ENCODE measurements at places on chromosomes 2 and 18.

DNA sequence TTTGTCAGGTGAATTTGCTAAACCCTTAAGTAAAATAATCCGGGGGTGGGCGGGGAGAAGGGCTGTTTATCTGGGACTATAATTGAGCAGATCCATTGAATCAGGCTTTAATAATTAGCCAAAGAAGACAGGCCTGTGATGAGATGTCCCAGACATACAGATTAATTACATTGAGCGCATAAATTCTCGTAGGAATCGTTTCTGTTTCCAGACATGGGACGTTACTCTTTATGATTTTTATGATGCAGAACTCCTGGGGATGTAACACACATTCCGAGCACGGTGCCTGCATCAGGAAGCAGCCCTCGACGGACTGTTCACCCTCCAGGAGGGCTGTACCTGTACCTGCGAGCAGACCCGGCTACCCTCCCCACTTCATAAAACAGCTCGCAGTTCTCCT lies 88.9 kb downstream of the SMIM21 start:
- no peak for DNase-seq

DNA sequence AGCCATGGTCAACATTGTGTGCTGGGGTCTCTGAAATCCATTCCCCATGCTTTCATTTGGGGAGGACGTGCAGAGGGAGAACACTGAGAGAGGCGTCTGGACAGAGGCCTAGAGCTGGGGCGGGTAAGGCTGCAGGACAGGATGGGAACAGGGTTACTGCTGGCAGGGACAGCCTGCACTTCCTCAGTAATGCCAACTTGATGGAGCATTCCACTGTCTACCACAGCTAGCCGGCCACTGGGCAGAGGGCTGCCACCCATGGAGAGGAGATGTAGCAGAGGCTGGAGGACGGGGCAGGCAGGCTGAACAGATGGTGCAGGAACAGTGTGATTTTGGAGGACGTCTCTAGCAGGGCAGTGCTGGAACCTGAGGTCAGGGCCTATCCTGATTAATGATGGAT lies 29.3 kb downstream of the MRPL33 start:
- peak; percentile 22 for DNase-seq

GRCh38 chr18:27411911-27412310 lies 226.8 kb upstream of the CHST9 start:
- no peak for DNase-seq

GRCh38 chr2:46471-47345 lies at the start of gene FAM110C:
TSS of gene FAM110C (minus strand) at chr2:46505. CDS start at chr2:46385, 120 bp downstream.
- peak; percentile 3 for DNase-seq

- DNase-seq = no peak
Measured at GRCh38 chr2:77018219-77018618, 504.0 kb downstream of the LRRTM4 start.

DNA sequence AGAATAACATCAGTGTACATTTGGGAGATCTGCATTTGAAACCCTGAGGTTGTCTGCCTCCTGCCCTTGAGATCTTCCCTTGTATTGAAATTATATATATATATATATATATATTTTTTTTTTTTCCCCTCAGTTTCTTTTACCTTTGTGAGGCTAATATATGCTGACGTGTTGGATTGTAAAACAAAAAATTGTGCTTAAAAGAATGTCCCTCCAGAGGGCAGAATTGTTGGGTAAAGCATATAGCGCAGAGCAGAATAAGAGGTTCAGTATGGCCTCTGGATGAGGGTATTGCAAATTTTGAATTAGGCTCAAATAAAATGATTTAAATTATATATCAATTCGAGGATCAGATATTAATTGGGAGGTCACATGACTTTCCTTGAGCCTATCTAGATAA lies 12.4 kb downstream of the NABP1 start:
- no peak for DNase-seq

- no peak for DNase-seq
Measured at GRCh38 chr2:60234274-60234986, 319.0 kb downstream of the BCL11A start.

DNA sequence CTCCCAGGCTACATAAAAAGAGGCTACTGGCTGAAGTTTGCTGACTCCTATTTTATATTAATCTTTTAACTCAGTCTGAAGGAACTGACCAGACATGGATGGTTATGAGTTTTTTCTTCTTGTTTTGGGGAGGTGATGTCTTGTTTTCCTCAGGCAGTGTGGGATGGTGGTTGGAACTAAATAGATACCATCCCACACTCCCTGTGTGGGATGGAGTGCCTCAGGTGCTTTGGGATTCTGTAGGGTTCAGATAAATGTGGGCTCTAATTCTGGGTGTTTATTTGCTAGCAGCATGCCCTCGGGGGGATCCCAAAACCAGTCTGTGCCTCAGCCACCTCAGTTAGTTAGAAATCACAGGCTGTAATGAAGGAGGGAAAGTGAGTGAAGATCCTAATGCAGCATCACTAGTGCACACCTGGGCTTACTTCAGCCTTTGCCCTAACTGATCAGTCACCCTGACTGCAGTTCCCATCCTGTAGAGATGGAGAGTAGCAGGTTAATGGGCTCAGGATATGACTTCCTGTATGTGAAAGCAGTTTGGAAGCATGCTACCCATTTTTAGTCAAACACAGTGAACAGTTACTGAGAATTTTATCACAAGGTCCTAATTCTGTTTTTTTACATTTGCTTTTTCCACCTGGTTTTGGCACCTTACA lies 132.2 kb downstream of the SPTBN1 start:
- no peak for DNase-seq

- DNase-seq = no peak
Measured at GRCh38 chr2:1427086-1427485, 13.8 kb downstream of the TPO start.

DNA sequence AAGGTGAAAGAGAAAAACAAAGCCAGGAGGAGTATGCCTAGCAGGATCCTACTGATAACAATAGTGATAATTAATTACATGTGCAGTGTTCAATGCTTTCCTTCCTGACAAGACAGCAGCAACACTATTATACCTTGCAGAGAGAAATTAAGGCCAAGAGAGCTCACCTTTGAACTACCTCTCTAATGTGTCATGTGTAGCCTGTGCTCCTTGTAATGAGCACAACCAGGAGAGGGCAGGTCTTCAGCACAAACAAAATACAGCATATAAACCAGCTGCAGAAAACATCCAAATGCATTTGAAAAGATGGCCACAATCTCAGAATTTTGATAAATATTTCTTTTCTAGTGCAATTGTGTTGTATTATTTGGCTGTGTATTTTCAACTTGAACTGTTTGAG lies 1425.7 kb downstream of the DSC3 start:
- DNase-seq = no peak

GRCh38 chr2:101463911-101464641 lies 10.8 kb downstream of the RFX8 start:
- peak; percentile 83 for DNase-seq

DNA sequence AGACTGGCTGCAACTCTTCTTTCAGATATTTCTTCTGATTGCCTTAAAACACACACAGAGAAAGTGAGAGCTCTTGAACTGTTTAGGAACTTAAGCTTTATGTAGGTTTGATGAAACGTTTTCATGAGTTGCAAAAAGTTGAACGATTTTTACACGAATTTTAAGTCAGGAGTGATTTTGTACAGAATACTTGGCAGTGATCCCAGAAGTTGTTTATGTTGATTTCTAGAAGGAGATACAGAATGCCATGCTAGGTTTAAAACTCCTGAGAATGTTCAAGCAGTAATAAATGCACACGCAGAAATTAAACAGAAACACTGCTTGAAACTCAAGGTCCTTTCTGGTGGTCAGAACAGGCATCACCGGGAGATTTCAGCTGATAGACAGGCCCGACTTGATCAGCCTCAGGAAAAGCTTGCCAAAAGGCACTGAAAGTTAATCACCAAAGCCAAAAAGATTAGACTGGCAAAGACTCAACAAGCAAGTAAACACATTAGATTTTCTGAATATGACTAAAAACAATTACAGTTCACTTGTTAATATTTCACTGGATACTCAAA lies 123.1 kb downstream of the SOCS6 start:
- no peak for DNase-seq

DNA sequence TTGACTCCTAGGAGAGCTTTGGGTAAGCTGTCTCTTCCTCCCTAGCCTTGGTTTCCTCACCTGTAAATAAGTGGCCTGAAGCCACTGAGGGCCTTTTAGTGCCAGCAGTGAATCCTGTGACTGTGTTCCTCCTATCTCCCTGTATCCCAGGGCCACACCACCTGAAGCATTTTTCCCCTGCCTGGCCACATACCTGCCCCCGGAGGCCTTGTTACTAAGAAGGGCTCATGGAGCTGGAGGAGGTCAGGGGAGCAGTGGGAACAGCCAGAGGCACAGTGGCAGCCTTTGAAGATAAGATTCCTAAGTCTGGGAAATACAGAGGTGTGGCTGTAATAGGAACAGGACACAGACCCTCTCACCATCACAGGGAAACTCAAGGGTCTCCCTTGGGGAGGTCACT lies 162.4 kb downstream of the SMAD7 start:
- no peak for DNase-seq

- DNase-seq = no peak
Measured at GRCh38 chr2:39678170-39678569, 12.5 kb downstream of the TMEM178A start.

DNA sequence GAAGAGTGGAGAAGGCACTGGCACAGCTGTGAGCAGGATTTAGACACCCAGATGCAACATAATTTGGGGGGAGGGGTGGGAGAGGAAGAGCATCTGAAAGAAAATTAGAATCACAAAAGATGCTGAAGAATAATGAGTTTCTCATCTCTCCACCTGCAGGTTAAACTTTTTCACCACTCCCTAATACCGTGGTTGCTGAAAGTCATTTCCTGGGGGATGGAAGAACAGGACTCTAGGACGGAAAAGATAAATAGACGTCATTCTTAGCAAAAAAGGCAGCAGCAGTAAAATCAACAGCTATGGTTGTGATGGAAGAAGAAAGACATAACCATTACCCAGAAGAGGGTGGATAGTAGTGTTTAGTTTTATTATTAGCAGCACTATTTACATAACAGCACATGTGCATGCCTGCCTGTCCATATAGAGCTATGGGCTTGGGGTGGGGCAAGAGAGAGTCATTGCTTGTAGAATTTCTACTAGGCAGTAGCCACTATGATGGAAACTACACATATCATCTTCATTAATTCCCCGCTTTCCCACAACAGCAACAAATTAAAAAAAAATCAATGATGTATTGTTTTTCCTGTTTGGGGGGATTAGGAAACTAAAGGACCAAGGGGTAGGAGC lies 212.2 kb downstream of the TRIB2 start:
- DNase-seq = peak; percentile 73

DNA sequence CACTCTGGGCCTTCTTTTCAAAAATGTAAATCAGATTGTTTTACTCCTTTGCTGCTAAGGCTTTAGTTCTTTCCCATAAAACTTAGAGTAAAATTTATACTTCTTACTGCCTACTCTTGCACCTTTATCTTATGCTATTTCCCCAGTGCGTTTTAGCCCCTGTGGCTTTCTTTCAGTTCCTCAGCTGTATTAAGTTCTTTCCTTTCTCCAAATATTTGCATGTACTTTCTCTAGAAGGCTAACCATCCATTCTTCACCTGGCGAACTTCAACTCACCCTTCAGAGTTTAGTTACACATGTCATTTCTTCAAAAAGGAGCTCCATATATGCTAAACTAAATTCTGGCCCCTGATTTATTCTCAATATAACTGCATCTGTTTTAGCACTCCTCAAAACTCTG lies 160.7 kb downstream of the FSHR start:
- DNase-seq = no peak

DNA sequence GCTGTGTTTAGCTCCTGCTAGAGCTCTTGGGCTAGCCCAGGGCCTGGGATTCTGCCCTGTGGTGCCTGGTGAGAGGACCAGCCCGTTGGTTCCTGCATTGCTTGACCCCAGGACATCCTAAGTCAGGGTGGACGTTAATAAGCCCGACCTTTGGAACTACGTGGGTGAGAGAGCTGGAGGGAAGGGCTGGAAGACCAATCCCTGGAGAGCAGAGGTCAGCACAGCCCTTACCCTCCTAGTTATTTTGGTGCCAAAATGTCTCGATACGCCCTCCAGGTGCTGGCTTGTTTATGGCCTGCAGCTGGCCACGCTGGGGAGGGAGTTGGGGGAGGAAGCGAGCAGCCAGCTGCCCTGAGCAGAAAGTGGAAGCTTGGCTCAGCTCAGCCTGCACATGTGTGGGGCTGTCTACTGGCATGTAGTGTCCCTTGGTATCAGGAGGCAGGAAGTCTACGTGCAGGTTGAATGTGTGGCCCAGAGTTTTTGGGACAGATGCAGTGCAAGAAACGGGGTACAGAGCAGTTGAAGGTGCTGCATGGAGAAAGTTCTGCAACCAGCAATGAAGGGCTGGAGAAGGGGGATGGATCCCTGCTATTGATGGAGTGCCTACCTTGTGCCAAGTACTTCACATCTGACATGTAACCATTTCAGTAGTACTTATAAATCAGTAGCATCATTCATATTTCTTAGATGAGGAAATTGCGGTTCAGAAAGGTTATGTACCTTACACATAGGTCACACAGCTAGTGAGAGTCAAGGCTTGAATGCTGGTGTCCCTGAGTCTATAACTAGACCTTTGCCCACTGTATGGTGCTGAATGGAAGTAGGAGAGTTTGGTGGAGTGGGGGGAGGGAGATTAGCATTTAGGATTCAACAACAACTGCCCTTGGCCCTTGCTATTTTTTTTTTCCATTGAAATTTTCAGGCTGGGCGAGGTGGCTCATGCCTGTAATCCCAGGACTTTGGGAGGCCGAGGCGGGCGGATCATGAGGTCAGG lies 5.0 kb upstream of the DGKD start:
- DNase-seq = no peak

DNA sequence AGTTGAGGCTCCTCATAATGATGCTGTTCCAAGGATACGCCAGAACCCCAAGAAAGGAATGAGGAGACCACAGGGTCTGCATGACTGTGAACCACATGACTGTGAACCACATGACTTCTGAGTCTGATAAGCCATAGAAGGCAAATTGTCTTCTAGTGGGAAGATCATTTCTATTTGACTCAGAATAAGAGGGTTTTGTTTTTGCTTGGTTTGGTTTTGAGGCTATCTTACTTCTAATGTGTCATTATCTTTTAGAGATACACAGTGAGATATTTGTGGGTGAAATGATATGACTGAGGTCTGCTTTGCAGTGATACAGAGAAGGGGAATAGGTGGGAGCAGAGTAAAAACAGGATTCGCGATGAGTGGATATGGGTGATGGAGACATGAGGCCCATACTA lies 28.9 kb upstream of the BCL2L11 start:
- no peak for DNase-seq

DNA sequence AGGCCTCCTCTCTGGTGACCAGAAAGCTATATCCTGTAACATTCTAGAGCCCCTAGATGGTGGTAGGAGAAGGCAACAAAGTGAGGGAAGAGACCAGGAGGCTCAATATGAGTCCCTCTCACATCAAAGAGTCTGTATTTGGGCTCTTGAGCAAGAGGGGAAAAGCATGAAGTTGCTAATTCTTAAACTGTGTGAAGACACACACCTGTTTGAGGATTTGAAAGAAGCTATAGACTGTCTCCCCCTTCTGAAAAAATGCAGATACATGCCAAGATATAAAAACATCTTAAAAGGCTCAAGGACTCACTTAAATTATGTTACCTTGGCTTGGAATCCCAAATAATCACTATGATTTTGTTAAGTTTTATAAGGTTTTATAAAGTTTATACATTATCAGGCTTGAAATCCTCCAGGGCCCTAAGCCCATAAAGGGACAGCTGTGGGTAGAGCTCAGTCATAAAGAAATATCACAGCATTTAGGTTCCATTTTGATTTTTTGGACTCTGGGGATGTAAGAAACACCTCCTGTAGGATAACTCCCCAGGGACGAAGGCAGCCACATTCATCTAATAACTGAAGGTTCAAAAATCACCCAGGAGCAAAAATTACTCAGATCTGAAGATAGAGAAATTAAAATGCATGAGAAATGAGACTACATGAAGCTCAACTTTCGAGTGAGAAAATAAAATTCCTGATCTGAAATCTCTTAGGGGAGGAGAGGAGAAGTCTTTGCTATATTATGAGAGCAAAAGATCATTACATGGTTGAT lies 136.1 kb upstream of the LGALSL start:
- DNase-seq = no peak
